ENCODE measurements at places on chromosomes 11 and 22. TPM values are rescaled to one million over a fixed set of nuclear protein-coding genes. Genes with fewer than 3 reads are reported as not detected.

OR8D1 gene
- 7.9 TPM for total RNA-seq

- DNase-seq, result peak; percentile 78
These were observed 191.6 kb upstream of the CADM1 start for GRCh38 chr11:115695677-115696364.

SYCE3 gene
- not detected for total RNA-seq

DNA sequence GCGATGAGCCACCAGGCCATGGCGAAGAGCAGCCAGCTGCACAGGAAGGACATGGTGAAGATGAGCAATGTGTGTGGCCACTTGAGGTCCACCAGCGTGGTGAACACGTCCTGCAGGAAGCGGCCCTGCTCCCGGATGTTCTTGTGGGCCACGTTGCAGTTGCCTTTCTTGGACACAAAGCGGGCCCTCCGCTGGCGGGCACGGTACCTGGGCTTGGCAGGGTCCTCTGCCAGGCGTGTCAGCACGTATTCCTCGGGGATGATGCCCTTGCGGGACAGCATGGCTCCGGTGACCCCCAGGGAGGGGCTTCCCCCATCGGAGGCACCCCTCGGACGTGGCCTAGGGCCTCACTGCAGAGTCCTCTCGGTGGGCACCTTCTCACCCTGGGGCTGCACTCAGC is 648 bp downstream of the KCNJ11 start:
- DNase-seq, result no peak

GRCh38 chr11:128878455-128878854 is 11.4 kb upstream of the KCNJ1 start:
- DNase-seq, result no peak

DNA sequence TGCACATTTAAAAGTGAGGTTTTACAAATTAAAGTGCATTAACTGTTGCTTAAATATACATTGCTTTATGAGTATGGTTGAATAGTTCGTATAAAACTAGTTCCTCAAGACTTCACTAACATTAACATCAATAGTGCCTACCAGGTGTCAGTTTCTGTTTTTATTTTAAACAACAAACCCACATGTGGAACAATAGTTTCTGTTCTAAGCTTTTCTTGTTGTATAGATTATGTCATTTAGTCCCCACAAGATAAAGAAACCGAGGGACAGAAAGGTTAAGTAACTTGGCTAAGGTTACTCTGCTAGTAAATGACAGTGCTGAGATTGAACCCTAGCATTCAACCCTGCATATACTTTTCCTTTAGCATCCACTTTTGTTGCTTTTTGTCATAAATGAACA is 41.4 kb upstream of the ST14 start:
- no peak for DNase-seq

POLD3 gene
- total RNA-seq, result 22.6 TPM

DNA sequence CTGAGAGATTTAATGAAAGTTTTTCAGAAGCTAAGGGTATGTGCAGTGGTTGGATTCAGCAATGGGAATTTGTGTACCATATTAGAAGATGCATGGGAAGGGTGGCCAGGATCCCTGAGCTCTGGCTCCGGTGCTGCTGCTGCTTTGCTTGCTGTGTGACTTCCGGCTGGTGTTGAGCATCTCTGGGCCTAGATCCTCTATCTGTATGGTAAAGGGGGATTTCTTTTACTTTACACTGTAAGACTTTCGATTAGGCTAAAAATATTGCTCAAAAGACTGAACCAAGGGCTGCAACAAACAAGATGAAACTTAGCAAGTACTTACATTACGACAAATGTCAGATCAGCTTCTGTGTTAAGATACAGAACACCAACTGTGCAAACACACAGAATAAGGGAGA is 39.1 kb downstream of the XRRA1 start:
- no peak for DNase-seq

DNA sequence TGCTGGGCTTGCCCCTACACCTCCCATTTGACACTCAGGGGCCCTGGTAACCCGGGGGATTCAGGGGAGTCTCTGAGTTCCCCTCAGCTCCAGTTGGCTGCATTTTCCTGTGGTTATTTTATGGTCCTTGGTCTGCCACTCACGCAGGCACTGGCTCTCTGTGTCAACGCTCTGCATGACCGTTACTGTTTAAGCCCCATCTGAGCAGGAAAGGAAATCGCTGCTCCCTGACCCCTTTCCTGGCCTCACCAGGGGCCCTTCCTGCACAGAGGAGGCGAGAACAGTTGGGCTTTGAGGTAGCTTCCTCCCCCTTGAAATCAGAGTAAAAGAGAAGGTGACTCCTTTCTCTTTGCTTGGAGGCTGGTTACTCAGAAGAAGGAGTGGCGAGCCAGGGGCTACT is 2.4 kb downstream of the C1QTNF4 start:
- DNase-seq, result no peak

- no peak for DNase-seq
These were observed 69.9 kb downstream of the PTPRJ start for GRCh38 chr11:48050304-48050703.

DNA sequence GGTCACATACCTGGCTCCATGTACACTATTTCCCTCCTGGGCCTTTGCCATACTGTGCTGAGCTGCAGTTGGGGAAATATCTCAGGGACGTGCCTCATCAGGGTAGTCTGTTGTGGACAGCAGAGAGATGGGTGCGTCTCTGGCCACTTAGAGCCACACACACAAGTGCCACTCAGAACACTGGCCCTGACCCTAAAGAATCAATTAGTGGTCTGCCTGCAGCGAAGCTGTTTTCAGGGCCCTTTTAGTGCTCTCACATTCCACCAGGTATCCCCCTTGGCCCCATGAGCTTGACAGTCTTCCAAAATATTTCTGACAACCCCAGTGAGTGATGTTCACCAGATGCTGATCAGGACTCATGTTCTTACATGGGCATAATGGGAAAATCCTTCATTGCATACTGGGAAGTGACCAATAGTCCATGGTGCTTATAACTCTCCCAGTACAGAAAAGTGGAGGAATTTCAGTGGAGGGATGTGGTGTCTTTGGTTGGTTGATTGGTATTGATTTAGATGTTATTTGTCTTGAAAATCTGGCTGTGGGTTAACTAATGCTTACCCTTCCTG is 66.1 kb downstream of the ME3 start:
- peak; percentile 18 for DNase-seq

LRP4 gene
- total RNA-seq, result 4.1 TPM

TSKU gene
- total RNA-seq, result 13.5 TPM

GRCh38 chr22:44723801-44724200 is 21.8 kb downstream of the PRR5 start:
- DNase-seq, result peak; percentile 61

DNA sequence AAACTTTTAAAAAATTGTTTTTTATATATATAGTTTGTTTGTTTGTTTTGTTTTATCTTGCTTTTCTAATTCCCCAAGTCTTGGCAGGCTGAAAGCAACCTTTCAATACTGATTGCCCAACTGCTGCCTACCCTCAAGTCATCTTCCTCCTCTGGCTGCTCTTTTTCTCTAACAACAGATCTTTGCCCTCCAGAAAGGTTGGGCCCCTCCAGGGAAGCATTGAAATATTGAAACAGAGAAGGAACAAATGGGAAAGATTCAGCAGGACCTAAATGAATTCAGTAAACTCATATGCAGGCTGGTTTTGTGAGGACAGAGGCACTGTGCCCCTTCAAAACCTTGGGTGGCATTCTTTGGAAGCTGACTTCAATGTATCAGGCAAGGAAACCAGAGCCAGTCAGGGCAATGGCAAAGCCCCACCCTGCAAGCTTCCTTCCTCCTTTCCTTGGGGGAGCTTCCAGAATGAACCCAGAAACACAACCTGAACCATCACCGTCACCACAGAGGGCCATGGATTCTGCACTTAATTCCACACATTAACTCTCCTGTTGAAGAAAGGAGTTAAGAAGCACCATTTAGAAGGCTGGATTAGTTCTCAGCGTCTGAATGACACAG is 815 bp upstream of the MS4A6A start:
- DNase-seq, result peak; percentile 20

KCNQ1OT1 gene
- 21.9 TPM for total RNA-seq

- no peak for DNase-seq
These were observed 3.8 kb upstream of the GGA1 start for GRCh38 chr22:37604875-37605274.

GRCh38 chr11:11370255-11370961 is 17.4 kb upstream of the CSNK2A3 start:
- peak; percentile 94 for DNase-seq

- DNase-seq, result no peak
These were observed 522.9 kb downstream of the NTM start for GRCh38 chr11:131893103-131893890.

DNA sequence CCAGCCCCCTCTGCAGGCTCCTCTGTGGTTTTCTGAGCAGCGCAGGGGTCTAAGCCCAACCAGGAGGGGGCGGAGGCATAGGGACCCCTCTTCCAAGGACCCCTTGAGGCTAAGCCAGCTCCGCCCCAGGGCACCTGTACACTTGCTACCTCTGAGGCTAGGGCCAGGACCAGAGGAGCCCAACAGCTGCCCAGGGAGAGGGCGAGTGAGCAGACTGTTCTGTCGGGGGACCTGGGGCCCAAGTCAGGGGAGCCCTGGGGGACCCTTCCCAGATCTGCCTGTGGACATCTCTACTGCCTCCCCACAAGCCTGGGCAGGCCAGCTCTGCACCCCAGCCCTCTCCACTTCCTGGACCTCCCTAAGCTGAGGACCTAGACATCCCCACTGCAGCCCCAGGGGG is 1.8 kb downstream of the B4GALNT4 start:
- DNase-seq, result no peak

Data from umbilical cord (tissue), 2 donors.